Central memory CD4-positive, alpha-beta T cell (primary cell): ENCODE measurements at places on chromosomes 11 and 22.

DNA sequence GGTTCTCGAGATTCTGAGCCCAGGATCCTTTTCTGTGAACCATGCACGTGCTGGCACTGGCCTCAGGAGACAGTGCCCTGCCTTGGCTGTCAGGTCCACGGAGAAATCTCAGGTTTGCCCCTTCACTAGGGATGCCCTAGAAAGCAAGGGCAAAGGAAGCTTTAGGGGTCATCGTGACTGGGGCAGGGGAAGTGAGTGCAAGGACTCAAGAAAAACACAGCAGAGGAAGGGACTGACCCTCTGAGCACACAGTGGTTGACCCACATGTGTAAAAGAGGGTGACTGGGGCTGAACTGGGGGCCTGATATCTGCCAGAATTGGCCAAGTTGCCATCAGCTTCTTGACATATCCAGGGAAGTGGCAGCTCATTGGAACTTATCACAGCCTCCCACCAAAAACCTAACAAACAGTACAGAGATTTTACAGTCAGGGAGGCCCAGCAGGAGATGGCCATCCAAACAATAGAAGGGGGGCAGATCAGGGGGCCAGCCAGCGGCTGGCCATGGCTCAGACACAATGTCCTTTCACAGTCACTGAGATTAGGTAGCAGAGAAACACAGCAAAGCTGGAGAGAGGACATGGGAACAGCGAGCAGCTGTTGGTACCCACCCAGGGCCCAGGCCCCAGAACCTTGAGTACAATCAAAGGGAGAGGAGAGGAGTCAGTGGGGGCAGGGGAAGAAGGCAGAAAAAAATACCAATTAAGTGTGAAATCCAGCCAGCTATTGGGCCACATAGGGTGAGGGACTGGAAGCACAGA, 4.4 kb downstream of the TMEM121B start:
- no peak for DNase-seq

- no peak for DNase-seq
Measured at GRCh38 chr22:48256776-48257684, 1494.6 kb downstream of the TBC1D22A start.

DNA sequence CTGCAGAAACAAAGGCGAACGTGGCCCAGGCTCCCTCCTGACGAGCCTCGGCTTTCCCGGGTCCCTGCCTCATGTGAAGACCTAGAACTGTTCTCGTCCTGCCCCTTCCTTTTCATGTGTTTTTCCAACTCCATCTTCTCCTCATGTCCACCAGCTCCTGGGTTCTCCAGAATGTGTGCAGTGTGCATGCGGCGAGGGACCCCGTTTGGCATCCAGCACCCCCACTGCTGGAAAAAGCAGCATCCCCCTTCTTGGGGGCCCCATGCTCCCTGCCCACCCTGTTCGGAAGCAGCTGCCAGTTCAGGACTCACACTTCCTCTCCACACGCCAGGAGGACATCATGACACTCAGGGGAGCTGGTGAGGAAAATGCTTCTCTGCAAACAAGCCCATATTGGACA, 313.5 kb downstream of the BRD1 start:
- DNase-seq = no peak

- peak; percentile 38 for DNase-seq
Measured at GRCh38 chr11:110433393-110434333, 3.9 kb downstream of the FDX1 start.

- DNase-seq = peak; percentile 77
Measured at GRCh38 chr11:94128746-94129511, at the start of gene PANX1. TSS of gene PANX1 (plus strand) at chr11:94128841. CDS start at chr11:94129313, 472 bp downstream.
